ENCODE measurements at places on chromosomes 5 and 9. TPM values are rescaled to one million over a fixed set of nuclear protein-coding genes. Genes with fewer than 3 reads are reported as not detected.

Gene PKD2L2
- total RNA-seq: not detected

- H3K27me3 ChIP-seq: no peaks in the 10 kb centered on the region
- no peaks in the 10 kb centered on the region for H3K4me1 ChIP-seq
- H3K27ac ChIP-seq: no peak overlapping the region
These were observed 181.4 kb downstream of the GAS1 start for GRCh38 chr9:86765746-86766430.

DNA sequence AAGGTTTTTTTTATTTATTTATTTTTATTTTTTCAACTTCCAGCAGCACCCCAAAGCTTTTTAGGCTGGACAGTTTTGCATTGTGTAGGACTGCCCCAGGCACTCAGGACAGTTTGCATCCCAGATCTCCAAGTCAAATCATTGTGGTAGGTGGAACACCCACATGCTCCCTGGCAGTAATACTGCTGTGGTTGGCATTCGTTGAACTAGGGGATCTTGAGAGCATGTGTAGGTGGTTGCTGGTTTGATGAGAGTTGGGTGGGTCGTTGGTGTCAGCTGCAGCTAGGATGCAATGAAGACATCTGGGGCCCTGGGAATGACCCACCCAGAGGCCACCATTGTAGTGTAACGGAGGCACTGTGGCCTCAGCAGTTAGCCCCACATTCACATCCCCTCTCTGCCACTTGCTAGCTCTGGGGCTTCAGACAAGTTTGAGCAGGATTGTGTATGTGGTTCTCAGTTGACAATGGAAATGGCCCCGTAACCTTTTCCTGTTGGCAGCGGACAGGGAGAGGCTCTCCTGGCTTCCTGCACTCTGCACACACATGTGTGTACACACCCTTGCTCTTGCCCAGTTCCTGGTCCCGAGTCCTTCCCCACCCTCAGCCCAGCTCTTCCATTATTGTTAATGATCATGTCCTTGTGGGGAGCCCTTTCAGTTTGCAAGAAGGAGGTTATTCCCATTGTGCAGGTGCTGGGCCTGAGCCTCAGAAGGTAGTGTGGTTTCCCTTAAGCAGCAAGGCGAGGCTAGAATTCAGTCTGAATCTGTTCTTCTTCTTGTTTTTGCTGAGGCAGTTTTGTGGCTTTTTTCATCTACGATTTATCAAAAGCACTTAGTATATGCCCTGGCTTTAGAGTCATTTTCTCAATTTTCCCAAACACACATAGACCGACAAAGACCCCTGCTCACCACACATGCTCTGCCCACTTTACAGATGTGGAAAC, 46.5 kb downstream of the PPARGC1B start:
- H3K27ac ChIP-seq: no peak overlapping the region
- H3K27me3 ChIP-seq: no peaks in the 10 kb centered on the region
- H3K4me3 ChIP-seq: no peak overlapping the region

Gene TMOD1
- 67.6 TPM for total RNA-seq

GRCh38 chr9:120742951-120743416, 28.7 kb upstream of the MEGF9 start:
- no peak overlapping the region for H3K4me3 ChIP-seq
- H3K4me1 ChIP-seq: no peaks in the 10 kb centered on the region
- no peak for DNase-seq

Gene SHC3
- 29.9 TPM for total RNA-seq

DNA sequence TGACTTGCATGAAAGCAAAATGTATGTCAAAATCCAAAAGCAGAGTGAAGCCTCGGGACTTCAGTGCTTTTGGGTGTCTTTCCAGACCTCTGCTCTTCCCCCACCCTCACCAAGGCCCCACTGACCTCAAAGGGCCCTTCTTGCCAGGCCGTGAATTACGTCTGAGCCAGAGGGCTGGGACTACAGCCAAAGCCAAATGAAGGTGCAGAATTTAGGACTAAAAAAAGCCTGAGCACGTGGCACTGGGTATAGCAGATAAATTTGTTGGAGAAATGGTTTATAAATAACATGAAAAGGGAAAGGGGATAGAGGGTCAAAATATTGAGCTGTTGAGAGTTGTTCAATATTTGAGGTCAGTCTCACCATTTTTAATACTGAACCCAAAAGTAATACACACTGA, 163.4 kb downstream of the GHR start:
- no peaks in the 10 kb centered on the region for H3K27me3 ChIP-seq
- DNase-seq: peak; percentile 79
- H3K4me3 ChIP-seq: no peak overlapping the region
- peaks cover 40% of the 10 kb centered on the region for H3K4me1 ChIP-seq
